Stimulated activated CD4-positive, alpha-beta T cell treated with anti-CD3 and anti-CD28 coated beads, Interleukin-2, amount 100 ng/mL, for 24 hours (primary cell): ENCODE measurements at places on chromosomes 12 and 14.

GRCh38 chr14:21300892-21301291, 21.0 kb downstream of the RPGRIP1 start:
- DNase-seq = peak; percentile 40

- DNase-seq = no peak
These were observed 114.4 kb upstream of the OVCH1 start for GRCh38 chr12:29611906-29612305.

GRCh38 chr12:7058163-7058845, 2.2 kb upstream of the C1S start:
- no peak for DNase-seq

DNA sequence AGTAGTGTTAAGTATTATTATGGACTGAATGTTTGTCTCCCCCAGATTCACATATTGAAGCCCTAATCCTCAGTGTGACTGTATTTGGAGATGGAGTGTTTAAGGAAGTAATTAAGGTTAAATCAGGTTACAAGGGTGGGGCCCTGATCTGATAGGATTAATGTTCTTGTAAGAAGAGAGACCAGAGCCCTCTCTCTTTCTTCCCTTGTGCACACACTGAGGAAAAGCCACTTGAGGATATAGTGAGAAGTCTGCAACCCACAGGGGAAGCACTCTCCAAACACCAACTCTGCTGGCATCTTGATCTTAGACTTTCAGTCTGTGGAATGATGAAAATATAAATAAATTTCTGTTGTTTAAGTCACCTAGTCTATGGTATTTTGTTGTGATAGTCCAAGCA, 2.2 kb upstream of the KLRG1 start:
- no peak for DNase-seq

GRCh38 chr12:92186038-92186470, 40.4 kb upstream of the BTG1 start:
- no peak for DNase-seq

- DNase-seq = no peak
These were observed 41.0 kb upstream of the PLEKHG3 start for GRCh38 chr14:64663174-64663573.

- DNase-seq = no peak
These were observed 17.4 kb upstream of the COL2A1 start for GRCh38 chr12:48021485-48022179.

- no peak for DNase-seq
These were observed 95.2 kb upstream of the OR4E1 start for GRCh38 chr14:21768875-21769257.

DNA sequence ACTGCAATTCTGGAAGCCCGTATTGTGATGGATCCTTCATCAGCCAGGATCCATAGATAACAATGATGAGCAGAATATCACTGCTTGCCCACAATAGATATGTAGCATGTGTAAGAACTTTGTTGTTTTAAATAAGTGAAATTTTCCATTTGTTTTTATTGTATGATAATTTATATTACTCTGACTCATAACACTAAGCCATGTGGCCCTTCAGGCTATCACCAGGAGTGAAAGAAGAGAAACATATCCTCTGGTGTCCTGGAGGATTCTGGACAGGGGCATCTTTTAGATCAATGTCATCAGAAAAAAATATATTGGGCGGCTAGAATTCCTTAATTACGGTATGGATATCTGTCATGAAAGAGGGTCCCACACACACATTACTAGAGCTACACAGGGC, 167.5 kb downstream of the SLC6A15 start:
- DNase-seq = no peak

- no peak for DNase-seq
These were observed 528.4 kb upstream of the LMO3 start for GRCh38 chr12:17134315-17134714.

DNA sequence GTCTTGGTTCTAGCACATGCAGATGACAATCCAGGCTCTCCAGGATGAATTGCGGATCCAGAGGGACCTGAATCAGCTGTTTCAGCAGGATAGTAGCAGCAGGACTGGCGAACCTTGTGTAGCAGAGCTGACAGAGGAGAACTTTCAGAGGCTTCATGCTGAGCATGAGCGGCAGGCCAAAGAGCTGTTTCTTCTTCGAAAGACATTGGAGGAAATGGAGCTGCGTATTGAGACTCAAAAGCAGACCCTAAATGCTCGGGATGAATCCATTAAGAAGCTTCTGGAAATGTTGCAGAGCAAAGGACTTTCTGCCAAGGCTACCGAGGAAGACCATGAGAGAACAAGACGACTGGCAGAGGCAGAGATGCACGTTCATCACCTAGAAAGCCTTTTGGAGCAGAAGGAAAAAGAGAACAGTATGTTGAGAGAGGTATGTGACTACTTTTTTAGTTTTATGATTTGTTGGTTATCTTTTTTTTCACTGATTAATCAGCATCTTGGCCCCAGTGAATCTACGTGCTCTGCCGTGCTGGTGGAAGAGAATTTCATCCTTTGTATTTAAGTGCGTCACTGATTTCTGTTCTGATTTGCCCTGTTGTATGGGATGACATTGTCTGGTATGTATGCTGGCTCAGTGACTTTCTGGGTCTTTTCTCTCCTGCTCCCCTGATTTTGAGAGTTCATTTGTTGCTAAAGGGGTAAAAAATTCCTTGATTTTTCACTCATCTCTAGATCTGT, 92.3 kb downstream of the ERC1 start:
- no peak for DNase-seq

GRCh38 chr12:39235990-39236767, 206.7 kb downstream of the KIF21A start:
- no peak for DNase-seq

DNA sequence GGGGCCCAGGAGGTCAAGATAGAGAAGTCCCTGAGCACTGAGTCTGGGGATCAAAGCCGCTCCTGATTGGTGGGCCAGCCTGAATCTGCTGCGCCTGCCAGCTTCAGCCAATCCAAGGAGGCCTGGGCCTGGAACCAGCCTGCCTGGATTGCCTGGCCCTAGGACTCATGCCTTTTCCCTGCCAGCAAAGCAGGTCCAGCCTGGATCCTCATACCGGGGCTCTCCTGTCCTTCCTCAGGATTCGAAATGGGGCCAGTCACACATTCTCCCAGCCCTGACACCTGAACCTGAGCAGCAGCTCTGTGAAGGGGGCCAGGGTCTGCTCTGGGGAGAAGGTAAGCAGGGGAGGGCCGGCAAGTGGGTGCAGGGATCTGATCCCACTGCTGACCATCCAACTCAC, 81.9 kb downstream of the NINJ2 start:
- DNase-seq = no peak

DNA sequence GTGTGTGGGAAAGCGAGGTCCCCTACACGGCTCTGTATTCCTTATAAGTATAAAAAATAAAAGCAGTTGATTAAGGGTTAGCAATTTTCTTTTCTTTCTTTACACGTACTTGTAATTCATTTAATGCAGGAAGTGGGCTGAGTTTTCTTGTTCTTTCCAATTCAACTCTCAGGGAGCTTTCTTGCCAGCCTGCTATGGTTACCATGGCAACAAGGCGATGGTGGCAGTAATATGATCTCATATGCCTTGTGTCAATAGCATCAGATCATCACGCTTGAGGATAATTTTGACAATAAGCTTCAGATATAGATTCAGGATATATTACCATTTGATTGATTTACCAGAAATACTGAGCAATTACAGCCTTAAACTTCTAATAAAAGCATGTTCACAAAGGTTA, 466.5 kb downstream of the APAF1 start:
- no peak for DNase-seq

DNA sequence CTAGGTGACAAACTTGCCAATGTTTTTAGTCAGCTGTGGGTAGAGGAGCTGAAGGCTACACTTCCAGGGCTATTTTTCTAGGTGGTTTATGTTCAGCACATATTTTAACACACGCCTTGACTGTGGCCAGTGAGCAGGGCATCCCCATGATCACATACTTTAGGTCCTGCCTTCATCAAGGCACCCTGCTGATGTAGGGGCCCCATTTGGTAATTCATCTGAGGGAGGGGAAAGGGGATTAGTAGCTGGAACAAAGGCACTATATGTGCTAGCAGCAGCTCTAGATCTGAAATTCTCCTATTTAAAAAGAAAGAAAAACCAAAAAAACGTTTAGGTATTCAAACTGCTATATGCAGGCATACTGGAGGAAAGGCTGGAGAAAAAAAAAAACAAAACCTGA, 14.5 kb downstream of the EGLN3 start:
- no peak for DNase-seq

GRCh38 chr14:100816286-100816949, 9.5 kb upstream of the MEG3 start:
- DNase-seq = no peak

DNA sequence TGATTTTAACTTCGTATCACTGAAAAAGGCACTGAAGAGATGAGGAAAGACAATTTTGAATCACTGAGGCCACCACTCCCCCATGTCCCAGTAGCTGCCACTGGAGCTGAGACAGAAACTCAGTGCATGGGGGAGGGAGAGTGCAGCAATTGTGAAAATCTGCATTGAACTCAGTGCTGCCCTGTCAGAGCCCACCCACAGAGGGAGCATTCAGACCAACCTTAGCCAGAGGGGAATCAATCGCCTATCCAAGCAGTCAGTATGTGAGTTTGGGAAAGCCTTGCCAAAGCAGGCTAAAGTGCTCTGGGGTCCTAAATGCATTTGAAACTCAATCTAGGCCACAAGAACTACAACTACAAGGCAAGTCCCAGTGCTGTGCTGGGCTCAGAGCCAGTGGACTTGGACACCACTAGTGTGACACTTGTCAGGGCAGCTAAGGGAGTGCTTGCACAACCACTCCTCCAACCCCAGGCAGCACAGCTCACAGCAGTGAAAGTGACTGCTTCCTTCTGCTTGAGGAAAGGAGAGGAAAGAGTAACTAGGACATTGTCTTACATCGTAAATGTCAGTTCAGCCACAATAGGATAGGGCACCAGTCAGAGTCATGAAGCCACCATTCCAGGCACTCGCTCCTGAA, 13.3 kb downstream of the RNASE3 start:
- DNase-seq = no peak

- no peak for DNase-seq
These were observed 192.2 kb upstream of the PELI2 start for GRCh38 chr14:55926007-55926406.

DNA sequence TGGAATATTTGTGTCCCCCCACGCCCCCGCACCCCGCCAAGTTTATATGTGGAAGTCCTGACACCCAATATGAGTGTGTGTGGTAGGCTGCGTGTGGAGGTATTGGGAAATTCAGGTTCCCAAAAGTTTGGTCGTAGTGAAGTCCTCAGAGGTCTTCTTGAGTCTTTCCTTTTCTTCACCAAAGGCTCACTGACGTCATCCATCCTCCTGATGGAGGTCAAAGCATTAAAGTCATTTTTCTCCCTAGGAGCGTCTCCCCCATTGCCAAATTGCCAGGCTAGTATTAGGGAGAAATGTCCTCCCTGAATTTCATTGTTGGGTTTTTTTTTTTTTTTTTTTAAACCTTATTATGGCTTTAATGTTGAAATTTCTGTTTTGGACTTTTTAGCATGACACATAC, 113.7 kb downstream of the RGS6 start:
- no peak for DNase-seq

GRCh38 chr12:119340578-119340977, 6.0 kb downstream of the CCDC60 start:
- DNase-seq = no peak

DNA sequence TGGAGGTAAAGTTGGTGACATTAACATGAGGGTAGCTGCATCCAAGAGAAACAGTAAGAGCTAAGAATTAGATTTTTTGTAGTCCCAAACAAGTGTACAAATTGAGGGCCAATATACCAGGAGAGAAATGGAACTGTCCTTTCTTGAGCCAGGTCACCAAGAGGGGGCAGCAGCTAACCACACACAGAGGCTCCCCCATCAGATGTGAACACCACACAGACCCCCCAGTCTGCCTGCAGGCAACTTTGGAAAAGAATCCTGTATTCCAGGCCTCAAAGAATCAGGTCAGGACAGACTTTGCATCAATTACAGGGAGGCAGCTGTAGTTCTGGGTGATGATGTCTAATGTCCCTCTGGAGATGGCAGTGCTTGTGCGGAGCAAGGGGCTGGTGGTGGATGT, 77.9 kb downstream of the SPTB start:
- no peak for DNase-seq

DNA sequence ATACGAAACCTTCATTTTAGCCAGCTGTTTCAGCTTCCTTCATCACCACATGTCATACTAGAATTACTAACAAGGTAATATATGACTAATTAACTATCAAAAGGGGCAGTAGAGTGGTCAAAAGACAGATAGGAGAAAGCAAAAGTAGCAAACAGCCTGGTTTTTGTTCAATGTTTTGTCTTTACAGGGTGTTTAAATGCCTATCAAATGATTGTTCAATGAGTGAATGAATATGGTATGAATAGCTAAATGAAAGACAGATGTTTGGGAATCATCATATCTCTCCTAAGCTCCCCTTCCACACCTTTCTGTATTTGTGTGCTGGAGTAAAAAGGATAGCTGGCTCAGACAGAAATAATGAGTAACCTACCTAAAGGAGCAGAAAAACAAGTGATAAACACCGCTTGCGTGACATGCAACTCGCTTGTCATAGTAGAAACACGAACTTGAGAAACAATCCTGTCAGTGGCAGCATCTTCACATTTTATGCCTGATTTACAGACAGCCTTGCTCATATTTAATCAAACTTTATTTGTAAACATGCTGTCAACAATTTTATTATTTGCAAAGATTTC, 34.2 kb downstream of the ABCC9 start:
- no peak for DNase-seq

- DNase-seq = no peak
These were observed 79.0 kb downstream of the ARL6IP4 start for GRCh38 chr12:123059500-123059899.

GRCh38 chr14:36747411-36748184, 85.9 kb downstream of the PAX9 start:
- no peak for DNase-seq

GRCh38 chr14:56224691-56225681, 106.8 kb downstream of the PELI2 start:
- DNase-seq = no peak

- no peak for DNase-seq
These were observed 73.7 kb downstream of the ANKS1B start for GRCh38 chr12:99911081-99911480.

DNA sequence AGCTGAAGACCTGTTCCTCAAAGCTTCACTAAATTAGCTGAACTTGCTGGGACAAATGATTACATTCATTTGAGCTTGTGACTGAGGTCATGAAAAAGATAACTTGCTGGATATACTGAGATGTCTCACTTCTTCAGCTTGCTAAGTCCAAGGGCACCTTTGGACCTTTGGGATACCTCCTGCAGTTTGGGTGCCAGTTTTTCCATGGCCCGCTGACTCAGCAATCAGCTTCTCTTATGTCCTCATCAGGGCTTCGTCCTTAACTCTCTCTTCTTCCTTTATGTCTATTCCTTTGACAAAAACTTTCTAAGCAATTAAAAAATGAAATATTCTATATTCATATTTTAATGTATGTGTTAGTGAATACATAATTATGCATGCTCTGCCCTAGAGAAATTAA, 45.6 kb downstream of the OVCH1 start:
- no peak for DNase-seq

DNA sequence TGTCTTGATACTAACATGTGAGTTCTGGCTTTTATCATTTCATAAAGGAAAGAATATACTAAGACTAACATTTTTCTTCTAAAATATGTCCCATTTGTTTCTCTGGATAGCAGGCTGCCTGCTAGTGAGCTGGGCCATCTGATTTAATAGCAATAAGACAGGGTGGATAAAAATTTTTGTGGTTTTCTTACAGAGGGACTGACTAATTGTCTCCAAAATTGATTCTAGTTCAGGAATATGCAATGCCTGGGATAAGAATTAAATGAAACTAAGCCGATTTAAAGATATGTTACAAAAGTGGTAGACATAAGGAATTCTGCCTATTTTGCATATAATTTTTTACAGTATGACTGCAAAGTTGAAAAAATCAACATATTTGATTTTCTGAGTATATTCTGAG, 252.9 kb upstream of the NAV3 start:
- DNase-seq = no peak
